ENCODE measurements at places on chromosomes 11 and 22.
A peak's percentile ranks its signal among the peaks of the same experiment; 100 is the strongest.

DNA sequence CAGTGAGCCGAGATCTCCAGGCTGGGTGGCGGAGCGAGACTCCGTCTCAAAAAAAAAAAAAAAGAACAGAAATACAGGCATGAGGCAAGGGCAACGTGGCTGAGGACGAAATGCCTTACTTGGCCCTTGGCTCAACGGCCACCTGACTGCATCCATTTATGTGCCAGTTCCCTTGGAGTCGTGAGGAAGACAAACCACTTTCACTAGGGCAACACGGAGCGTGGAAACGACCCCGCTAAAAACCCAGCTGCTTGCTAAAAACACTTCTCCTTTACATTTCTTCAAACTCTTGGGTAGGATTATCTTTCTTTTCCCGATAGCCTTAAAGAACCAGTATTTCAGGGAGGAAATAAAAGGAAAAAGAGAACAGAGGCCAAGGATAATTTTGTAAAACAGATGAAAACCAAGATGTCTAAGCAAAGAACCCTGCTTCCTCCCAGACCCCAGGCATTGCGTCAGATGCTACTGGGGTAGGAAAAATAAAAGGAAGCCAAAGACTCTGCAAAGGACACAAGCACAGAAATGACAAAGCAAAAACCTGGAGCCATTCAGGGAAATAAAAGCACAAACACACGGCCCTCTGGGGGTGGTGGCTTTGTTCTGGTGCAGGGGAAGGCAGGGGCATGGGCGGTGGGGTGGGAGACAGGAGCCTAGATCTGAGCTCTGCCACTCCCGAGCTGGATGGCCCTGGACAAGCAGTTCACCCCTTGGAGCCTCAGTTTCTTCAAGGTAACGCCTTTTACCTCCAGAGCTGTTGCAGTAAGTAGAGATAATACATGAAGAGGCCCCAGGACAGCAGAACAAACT is 37.0 kb downstream of the PC start:
- no peak for DNase-seq

GRCh38 chr11:64799623-64800302 is 3.3 kb downstream of the MAP4K2 start:
- DNase-seq = no peak

DNA sequence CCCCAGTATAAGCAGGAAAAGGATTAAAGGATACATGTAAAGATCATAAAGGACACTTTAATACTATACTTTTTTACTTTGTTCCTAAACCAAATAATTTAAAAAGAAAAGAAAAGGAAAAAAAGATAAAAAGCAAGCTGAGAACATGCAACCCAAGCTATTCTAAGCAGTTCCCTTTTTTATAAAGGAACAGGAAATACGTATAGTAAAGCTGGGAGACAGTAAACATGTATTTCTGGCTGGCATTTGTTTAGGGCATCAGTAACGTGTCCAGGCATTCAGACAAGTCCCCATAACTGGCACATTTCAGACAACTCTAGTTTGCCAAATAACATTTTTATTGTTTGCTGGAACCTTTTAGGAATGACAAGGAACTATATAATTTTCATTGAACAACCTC is 24.9 kb downstream of the BCO2 start:
- no peak for DNase-seq

DNA sequence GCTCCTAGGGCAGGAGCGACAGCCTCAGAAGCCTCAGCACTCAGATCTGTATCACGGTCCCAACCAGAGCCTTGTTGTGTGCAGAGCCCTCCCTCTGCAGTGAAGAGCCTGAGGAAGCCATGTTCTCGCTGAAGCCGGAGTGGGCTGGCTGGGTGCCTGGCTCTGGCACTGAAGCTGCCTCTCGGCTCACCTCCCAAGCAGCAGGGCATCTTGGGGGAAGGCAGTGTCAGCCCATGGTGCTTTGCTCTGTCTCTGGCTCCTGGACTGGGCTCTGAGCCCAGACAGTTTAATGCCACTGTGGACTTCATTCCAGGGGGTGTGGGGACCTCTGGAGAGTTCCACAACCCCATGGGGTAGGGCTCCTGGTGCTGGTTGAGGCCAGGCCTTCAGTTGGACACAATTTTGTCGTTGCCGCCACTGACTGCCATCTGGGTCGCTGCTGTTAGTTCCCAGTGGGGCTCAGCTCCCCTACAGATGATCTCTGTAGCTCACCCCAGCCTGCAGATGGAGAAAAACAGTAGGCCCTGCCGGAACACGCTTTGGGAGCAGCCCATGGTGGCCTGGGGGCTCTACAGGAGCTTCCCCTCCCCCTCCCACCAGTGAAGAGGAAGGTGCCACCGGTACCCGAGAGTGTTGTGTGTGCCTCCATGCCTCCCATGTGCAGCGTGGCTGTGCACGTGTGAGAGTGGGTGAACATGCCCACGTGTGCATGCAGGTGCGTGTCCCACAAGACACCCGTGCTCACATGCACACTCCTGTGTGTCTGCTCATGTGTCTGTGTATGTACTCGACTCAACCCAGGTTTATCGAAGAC is 86.5 kb upstream of the B3GAT1 start:
- no peak for DNase-seq

DNA sequence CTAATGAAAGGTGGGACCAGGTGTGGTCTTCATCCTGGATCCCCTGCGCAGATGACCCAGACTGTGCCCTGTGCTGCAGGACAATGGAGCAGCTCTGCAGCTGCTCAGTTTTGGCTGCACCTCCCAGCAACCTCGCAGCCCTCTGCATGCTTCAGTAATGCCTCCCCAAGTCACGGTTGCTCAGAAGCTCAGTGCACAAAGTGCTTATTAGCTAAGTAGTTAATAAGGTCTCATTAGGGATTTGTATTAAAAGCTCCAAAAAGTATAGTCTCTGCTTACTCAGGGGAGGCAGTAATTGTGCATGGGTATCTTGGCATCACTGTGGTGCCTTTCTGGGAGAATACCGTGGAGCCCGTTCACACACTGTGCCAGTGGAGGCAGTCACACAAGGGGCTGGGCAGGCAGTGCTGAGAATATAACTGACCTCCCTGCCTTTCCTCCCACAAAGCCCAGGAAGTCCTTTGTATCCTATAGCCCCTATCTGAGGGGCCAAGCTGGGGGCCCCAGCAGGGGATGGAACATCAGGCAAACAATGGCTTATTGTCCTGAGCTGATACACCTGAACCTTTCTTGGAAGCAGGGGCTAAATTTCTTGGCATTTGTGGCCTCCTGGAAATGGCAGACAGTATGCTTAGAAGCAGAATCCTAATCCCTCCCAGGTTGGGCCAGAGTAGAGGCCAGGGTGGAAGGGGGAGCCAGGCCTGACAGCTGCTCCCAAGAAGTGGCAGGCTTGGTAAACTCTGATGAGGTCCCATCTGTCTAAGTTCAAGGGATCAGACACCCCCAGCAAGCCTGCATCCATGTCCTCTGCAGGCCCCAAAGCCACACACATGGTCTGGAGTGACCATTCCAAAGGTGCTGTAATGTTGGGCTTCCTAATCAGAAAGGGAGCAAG is 125.5 kb upstream of the PARVA start:
- DNase-seq = no peak

- no peak for DNase-seq
Measured at GRCh38 chr22:25395468-25395867, 169.0 kb upstream of the GRK3 start.

GRCh38 chr11:57325735-57326048 is 940 bp upstream of the TNKS1BP1 start:
- no peak for DNase-seq

DNA sequence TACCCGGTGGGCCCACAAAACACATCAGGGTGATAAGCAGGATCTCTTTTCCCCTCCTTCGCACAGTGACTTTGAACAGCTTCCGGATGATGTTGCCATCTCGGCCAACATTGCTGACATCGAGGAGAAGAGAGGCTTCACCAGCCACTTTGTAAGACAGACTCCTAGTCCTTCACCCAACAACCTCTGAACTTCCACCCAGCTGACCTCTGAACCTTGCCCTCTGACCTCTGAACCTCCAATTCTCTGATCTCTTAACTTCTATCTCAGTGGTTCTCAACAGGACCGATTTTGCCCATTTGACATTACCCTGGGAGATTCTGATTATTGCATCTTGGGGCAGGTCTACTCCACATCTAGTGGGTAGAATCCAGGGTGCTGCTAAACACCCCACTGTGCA is 3.2 kb downstream of the NCF4 start:
- DNase-seq = no peak

DNA sequence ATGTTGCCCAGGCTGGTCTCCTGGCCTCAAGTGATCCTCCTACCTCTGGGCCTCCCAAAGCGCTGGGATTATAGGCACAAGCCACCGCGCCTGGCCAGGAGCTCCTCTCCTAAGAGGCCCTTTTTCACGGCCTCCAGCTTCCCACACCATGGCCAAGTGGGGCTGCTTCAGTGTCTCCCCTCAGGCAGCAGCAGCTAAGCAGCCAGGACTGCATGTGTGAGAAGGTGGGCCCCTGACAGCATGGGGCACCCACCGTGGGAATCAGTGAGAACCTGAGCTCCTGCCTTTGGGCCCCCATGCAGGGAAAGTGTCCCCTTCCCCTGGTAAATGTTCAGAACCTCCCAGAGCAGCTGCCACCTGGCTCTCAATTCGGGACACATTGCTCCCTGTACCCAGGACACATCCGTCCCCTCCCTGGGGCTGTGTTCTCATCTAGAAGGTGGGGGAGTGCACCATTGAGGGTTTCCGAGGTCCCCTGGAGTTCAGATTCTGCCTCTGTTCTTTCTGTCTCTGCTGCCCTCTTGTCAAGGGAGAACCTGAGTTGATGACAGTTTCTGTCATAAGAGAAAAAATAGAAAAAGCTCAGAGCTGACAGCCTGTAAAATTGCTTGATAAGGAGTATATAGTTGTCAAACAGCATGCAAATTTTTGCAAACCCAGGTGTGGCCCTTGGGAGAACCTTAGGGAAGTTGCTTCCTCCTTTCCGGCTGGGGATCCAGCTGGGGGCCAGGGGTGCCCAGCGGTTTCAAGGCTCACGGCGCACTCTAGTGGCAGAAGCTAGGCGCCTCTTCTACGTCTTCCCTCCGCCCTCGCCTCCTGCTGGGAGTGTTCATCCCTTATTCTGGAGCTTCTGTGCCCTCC is 29.7 kb downstream of the FAM83F start:
- DNase-seq = peak; percentile 43

DNA sequence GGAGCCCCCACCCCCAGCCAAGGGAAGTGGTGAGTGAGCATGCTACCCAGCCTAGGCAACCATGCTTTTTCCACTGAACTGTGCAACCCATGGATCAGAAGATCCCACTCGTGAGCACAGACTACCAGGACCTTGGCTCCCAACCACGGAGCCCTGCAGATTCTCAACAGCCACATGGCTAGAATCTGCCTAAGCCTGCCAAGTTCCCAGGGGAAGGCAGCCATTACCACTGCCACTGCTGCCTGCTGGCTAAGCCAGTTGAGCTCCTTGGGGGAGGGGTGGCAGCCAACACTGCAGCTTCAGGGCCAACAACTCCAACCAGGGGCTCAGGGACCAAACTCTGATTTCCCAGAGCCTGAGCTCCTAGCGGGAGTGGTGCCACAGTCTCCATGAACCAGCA is 195.8 kb downstream of the DLG2 start:
- no peak for DNase-seq

- no peak for DNase-seq
Measured at GRCh38 chr11:17734986-17735817, 621 bp downstream of the KCNC1 start.

DNA sequence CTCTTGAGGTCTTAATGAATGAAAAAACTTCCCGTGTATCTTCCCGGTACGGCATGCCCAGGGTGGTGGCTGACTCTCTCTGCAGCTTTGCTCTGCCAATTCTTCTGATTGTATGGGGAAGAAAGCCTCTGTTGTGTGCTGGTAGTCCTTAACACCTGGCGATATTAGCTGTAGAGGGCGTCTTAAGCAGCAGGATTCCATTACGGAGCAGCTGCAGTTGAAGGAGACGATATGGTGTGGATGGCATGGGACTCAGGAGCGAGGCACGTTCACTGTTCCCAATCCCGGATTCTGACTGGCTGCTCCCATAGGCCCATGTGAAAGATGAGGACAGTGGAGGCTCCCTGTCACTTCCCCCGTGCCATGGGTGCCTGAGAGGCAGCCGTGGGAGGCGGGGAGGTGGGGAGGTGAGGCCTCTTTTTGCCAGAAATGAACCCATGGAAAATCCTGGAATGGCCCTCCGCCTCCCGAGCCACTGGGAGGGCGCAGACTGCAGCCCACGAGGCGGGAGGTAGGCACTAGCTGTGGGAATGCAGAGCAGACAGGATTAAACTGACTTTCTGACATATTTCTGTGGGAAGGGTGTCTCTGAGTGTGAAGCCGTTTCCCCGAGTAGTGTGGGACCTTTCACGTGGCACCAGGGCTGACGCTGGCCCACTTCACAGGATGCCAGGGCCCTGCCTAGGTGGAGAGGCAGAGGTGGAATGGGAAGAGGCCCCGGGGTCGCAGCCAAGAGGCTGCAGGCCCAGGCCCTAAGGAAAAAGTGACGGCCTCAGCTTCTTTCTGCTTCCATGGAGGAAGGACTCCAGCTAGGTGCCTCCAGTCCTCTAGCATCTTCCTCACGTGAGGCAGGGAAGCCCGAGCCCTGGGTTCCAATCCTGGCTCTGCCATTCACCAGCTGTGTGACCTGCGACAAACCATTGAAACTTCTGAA is 121.4 kb upstream of the CD82 start:
- DNase-seq = no peak

DNA sequence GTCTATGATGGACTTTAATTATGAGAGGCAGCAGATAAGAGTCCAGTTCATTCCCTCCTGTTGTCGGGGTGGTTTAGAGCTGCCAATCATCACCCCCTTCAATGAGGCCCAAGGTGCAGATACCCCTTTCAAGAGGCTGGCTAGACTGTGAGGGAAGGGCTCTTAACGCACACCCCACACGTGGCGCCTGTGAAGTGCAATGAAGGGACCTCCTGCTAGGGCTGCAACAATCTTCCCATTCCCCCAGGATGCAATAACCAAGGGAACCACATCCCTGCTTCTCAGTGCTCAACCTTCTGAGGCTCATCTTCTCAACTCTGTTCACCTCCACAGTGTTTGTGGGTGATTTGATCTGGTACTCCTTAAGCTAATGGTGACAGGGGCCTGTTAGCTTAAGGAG is 19.0 kb downstream of the TENM4 start:
- no peak for DNase-seq

DNA sequence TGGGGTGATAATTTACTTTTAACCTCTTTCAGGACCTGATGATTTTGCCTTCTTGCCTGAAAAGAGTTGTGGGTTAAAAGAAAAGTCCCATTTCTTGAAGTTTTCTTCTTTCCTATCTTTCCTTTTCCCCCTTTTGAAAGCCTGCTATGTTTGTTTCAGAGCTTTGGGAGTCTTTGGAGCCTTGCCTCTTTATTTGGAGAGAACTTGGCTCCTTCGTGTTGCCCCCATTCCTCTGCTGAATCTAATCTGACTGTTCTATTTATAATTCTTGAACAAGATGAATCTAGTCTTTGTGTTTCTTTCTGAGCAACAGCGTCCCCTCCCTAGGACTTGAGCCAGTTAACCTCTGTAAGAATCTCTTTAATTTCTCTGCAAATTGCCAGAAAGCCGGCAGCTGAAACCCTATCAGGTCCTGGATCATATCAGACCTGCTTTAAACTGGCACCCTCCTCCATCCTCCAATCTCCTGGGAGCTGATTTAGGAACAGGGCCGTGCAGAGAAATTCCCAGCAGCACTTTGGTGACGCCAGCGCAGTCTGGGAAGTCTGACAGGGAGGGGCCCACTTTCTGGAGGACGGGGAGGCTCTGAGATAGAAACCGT is 289.1 kb upstream of the SORL1-AS1 start:
- DNase-seq = no peak

GRCh38 chr22:24564376-24565058 is 8.7 kb downstream of the SNRPD3 start:
- no peak for DNase-seq
